ENCODE measurements at places on chromosomes 5 and 9.

DNA sequence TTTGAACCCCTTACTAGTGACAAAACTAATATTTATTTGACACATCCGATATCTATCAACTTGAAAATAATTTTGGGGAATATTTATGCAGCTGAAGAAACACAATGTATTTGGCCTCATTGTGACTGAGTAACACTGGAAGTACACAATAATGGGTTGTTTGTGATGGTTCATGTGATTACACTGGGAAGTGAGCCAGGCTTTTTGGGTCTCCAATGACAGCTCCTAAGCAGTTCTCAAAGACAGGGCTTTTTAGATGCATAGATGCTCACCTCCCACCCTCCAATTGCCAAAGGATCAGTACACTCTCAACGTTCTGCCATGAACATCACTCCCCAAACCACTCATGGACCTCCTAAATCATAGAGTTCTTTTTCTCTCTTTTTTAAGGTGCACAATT, 170.0 kb downstream of the SLC24A2 start:
- no peak for DNase-seq

DNA sequence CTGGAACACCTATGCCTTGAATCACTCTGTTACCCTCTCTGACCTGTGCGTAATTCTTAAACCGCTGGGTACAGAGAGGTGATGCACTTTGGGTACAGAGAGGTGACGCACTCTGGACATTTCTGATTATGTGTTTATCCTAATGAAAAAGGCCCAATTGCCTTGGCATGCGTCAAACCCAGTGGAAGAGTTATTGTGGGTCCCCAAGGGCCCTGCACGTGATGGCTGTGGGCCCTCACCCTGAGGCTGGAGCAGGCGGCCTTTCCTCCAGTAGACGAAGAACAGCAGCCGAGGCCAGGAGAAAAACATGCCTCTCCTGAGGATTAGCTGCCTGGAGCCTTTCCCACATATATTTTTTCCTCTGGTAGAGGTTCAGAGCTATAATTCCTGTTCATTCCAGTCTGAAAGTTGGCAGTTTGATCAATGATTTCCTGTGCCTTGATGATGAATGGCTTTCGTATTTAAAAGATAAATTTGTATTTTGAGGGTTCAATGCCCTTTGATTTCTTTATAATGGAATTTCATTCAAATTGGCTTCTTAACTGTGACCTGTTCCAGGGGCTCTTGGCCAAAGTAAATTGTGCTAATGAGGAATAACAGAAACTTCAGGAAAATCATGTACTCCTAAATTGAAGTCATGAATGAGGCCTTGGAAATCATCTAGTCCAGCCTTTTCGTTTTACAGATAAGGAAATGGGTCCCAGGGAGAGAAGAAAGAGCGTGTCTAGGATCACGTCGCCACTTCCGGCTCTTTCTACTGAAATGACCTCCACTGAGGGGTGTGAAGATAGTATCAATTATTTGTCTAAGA, 22.8 kb downstream of the ACER2 start:
- no peak for DNase-seq

GRCh38 chr9:93064392-93065134, 6.1 kb downstream of the SUSD3 start:
- peak; percentile 93 for DNase-seq

- no peak for DNase-seq
These were observed 76.0 kb upstream of the PHYKPL start for GRCh38 chr5:178308541-178309092.

DNA sequence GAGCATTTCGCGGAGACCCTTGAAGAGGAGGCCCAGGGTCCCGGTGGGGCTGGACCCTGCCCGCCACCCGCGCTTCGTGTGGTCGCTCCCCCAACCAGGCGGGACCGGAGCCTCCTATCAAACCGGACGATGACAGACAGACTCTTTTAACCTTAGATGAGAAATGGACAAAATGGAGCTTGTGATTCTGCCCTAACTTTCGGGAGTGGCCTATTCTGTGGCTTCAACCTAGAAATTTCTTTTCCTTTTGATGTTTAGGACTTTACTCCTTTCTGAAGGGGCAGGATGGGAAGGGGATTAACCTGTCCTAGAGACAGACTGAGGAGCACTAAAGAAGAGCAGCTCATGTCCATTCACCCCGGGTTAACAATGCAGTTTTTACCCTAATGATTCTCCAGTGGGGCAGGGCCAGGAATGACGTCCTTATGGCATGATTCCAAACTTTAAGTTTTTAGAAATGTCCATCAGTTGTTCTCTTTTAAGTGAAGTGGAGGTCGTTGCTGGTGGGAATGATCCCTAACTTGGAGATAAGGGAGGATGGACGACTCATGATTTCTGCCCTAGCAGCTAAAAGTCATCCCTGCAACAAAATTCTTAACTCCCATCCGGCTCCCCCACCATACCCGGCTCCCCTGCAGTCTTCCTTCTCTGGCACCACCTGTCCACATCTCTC, 1.0 kb downstream of the NIPSNAP3A start:
- DNase-seq = no peak

DNA sequence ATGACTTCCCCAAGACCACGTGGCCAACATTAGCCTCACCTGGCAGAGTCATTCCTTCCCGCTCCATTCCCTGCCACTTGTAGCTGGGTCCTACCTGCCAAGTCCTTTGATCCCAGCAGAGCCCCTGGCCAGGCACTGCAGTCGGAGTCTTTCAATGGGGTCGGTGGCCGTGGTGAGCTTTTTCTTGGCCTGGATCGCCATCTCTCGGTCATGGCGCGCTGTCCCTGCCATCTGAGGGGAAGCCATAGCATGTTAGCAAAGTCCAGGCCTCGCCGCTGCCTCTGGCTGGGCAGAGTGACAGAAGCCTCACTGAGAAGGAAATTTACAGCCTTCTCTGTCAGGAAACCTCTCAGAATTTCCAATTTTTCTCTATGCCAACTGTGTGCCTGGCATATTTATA, 17.5 kb downstream of the CAPSL start:
- DNase-seq = no peak

DNA sequence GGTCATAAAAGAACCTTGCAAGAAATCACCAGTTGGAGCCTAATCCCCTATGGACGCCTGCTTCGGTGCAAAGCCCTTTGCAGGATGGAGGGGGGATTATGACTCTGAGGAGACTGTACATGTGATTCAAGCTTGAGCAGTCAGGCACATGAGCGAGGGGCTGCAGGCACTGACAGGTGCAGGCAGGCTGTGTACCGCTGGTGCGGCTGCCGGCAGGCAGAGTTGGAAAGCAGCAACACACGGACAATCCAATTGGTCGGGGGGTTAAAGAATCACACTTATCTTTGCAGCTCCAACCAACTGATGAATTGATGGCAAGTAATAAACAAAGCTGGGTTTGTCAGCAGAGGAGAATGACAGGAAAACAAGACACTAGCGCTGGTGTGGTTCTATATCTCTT, 5.7 kb downstream of the WHRN start:
- no peak for DNase-seq
